GM18507 (cell line): ENCODE measurements at places on chromosomes 12 and 14.

DNA sequence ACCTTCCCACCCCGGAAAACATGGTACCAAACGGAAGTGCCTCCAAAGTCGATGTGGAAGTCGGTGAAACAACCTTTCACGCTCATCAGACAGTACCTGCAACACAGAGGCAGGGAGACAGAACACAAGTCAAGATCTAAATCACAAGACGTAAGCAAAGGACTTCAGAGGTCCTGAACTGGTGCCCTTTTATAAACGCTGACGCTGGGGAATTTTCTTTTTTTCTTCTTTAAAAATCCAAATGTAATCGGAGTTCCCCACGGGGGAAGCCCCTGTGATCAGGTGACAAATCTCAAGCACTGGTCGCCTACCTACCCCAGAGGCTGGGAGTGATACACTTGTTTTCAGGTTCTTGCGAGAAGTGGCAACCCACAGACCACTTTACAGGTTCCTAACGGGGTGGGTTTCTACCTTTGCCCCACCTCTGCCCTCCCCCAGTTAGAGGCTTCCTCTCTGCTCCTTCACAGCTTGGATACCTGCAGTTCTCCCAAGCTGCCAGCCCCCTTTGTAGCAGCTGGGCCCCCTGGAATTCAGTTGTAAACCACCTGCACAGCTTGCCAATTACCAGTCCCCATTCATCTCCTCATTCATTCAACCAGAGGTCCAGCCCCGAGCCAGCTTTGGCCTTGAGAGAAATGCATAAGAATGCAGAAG, 46.2 kb downstream of the KDM2B start:
- no peak for DNase-seq

- DNase-seq = peak; percentile 46
Observed at GRCh38 chr12:53287741-53288216, 7.6 kb upstream of the PFDN5 start.

DNA sequence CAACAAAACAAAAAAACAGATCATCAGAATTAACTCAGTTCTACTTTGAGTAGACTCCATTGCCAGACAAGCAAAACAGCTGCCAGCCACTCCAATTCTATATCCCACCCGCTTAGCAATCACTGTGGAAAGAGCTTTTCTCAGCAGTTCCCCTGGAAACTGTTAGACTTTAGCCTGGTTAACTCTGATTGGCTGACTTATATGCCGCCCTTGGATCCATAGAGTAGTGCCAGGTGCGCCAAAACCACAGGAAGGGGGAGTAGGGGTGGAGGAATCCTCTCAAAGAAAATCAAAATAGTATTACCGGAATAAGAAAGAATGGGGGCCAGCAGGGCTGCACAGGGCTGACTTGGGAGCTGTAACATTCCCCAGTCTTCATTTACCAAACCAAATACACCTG, 5.4 kb upstream of the EML5 start:
- DNase-seq = no peak

GRCh38 chr12:44771485-44772021, 104.6 kb downstream of the NELL2 start:
- DNase-seq = no peak

DNA sequence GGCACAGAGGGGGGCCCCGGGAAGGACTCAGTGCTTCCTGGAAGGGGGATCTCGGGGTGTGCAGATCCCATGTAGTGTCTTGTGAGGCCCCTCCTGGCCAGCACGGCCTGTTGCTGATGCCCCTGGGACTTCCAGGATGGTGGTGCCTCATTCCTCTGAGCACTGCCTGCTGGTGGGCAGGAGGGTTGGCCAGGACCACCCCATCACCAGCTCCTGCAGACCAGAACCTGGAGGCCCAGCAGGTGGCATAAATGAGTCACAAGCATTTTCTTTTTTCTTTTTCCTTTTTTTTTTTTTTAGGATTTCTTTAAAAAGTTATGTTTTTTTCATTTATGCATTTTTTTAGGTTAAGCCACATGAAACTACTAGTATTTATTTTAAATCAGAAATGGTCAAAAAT, 8.0 kb downstream of the MMP17 start:
- DNase-seq = no peak

- no peak for DNase-seq
Observed at GRCh38 chr14:59161561-59162175, 26.8 kb upstream of the DAAM1 start.

DNA sequence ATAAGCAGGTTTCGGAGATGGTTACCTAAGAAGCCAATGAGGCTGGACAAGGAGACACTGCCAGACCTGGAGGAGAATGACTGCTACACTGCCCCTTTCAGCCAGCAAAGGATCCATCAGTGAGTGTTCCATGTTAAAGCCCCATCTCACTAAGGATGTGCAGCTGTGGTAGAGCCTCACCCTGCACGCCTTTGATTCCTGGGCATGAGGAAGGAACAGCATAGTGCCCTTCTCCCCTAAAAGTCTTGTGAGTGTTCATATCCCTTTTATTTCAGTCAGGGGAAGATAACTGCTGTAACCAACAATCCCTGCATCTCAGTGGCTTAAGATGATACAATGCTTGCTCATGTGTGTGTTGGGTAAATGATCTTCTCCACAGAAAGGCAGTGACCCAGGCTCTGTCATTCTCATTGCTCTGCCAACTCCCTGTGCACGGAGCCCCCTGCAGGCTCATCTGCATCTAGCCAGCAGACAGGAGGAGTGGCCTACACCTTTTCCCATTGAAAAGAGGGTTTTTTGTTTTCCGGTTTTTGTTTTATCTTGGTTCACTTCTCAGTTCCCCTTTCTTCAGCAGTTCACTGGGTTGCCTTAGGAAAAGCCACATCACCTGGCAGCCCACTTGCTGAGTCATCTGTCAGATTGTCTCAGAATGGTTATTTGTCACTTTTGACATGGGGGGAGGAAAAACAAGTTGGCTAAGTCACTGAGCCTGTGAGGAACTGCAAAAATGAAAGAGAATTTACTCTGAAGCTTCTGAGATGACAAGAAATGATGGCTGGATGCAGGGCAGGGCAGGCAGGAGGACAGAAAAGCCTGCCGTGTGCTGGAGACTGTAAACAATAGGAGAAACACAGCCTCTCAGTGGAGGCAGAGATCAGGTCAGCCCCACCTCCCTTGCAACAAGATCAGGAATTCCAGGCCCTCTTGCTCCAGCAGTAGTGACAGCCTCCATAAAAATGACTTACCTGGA, 193.3 kb downstream of the ANO4 start:
- peak; percentile 47 for DNase-seq

DNA sequence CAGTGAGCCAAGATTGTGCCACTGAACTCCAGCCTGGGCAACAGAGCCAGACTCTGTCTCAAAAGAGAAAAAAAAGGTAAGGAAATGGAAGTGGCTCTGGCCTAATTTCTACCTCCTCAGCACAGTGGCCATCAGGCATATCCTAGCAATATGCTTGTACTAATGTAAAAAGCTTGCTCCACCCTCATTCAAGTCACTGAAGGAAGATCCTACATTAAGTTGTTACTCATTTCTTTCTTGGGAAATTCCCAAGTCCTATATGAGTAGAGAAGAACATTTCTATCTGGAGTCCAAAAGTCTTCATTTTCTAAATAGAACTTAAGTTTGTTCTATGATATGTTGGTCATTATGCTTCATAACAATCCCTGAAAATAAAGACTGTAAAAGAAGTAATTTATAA, 67.3 kb upstream of the HOXC13 start:
- no peak for DNase-seq

GRCh38 chr12:76720068-76720467, 43.8 kb upstream of the ZDHHC17 start:
- DNase-seq = no peak

- DNase-seq = no peak
Observed at GRCh38 chr12:56880125-56880992, 53.8 kb downstream of the SDR9C7 start.

- no peak for DNase-seq
Observed at GRCh38 chr12:30725739-30726138, 29.0 kb downstream of the CAPRIN2 start.

- no peak for DNase-seq
Observed at GRCh38 chr12:104686196-104686595, 229.4 kb downstream of the CHST11 start.

DNA sequence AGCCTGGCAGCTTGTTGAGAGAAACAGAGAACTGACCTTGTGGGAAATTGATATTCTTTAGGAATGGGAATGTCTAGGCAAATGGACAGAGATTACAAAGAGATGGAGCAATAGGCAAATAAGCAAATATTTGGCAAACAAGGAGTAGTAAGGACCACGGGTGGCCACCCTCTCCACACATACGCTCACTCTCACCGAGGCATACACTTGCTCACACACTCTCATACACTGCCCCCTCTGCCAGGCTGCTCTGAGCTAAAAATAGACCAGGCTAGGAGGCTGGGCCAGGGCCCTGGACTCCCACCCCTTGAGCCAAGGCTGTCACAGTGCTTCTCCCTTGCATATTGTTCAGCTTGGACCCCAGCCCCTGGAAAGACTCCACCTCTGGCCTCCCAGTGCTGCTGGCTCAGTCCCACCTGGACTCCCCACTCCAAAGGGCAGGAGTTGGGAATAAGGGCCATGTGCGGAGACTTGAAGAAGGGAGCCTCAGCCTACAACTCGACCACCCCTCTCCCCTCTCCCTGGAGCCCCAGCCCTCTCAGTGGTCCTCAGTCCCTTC, 1.1 kb downstream of the PPP1R1A start:
- no peak for DNase-seq

DNA sequence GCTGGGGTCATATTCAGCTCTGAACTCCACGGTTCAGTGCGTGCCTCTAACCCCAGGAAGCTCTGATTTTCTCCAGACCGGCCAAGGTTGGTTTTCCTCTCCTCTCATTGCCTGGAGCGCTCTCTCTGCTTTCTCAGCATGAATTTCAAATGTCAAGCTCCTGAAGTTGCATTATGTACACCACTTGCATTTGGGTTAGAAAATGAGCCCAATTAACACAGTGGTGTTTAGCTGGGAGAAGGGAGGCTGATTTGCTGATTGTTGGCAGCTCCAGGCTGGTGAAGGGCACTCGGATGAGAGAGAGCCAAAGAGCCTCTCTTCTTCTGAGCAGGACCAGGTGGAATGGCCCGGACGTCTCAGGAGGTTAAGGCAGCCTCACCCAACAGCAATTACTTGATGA, 570.9 kb downstream of the VRK1 start:
- DNase-seq = no peak

DNA sequence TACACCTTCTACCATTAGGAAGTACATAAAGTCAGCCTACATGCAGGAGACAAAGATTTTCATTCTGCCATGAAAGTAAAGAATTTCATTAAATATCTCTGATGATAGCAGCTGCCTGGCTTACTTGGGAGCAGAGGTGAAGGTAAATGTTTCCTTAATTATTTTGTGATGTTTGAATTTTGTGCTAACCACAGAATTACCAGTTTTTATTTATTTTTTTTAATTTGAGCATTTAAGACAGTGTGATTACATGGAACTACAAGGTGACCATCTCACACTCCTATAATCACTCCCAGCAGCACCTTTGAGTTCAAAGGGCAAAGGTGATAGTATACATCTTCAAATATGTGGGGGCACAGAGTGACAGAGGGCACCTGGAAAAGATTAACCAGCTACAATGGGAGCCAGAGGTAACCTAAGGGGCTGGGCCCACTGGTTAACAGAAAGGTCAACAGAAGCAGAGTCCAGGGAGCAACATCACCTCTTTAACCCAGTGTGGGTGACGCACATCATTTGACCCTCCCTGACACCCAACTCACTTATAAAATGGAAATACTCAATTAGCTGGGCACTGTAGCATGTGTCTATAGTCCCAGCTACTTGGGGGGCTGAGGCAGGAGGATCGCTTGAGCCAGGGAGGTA, 65.0 kb downstream of the GCH1 start:
- no peak for DNase-seq

GRCh38 chr12:117527479-117527855, 166.0 kb upstream of the NOS1 start:
- DNase-seq = no peak

DNA sequence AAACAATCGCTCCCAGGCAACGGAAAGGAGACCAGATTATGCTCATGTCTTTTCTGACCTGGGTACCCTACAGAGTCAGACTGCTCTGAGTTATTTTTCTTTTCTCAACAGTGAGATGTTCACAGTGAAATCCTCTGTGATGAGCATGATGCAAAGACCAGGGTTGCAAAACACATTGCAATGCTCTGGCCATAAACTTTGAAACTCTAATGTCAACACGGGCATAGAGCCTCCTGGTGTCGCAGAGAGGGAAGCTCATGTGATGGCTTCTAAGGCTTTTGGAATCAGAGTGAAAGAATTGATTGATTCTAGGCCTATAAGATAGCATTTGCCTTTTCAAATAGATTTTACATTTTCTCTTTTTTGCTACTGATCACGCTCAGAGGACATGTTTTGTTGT, 193.4 kb downstream of the RASSF9 start:
- no peak for DNase-seq

- DNase-seq = no peak
Observed at GRCh38 chr14:68820999-68821683, 28.3 kb upstream of the ZFP36L1 start.

DNA sequence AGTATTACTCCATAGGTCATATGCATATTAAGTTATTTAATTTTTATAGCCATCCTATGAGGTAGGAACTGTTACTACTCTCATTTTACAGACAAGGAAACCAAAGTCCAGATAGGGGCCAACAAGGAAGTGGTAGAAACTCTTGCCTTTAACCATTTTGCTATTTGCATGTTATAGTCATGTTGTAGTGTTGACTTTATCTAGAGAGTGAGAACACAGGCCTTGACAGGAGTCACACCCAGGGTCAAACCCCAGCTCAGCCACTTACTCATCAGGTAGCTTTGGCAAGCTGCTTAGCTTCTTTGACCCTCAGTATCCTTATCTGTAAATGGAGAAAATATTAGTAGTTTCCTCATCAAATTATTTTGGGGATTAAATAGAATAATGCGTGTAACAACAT, 156.2 kb downstream of the CAND1 start:
- DNase-seq = no peak

- no peak for DNase-seq
Observed at GRCh38 chr12:31205054-31205453, 120.9 kb downstream of the SINHCAF start.

DNA sequence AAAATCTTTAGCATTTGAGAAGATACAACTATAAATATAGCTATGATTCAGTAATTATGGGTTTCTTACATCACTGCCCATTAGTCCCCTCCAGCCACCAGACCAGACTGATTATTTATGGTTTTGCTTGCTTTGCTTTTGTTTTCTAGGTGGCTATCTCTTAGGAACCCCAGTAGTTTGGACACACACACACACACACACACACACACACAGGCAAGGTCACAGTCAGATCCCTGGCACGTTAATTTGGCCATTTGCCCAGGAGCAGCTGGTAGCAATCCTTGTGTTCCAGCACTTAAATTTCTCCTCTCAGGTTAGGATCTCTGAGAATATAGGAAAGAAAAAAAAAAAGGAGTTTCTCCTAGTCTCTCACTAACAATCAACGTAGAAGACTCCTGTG, 90.2 kb upstream of the RESF1 start:
- DNase-seq = no peak

- DNase-seq = peak; percentile 4
Observed at GRCh38 chr12:125773033-125773640, 707.9 kb downstream of the AACS start.

DNA sequence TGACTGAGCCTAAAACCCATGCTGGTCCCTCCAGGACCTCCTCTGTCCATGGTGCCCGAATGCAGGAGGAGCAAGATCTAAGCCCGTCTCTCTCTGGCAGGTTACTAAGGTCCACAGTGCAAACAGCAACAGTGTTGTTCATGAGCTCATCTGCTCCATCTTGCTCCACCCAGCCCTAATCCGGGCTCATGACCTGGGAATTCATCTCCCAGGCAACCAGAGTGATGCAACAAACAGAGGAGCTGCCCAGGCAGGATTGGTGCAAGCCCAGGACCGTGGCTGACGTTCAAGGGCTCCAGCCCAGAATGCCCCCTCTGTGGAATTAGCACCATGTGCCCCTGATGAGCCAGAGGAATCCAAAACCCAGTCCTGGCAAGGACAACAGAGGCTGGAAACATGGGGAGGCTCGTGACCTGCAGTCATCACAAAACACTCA, 29.9 kb downstream of the HSPB8 start:
- no peak for DNase-seq
